ENCODE measurements at places on chromosomes 1 and 21.

- peaks cover 3% of the 10 kb centered on the region for H3K4me1 ChIP-seq
- no peak overlapping the region for H3K4me3 ChIP-seq
- no peak for DNase-seq
- H3K27me3 ChIP-seq, result peaks cover 23% of the 10 kb centered on the region
- H3K36me3 ChIP-seq, result no peaks in the 10 kb centered on the region
These were observed 24.3 kb upstream of the PLCH2 start for GRCh38 chr1:2451741-2452140.

GRCh38 chr1:211737115-211738035 is 62.0 kb upstream of the NEK2 start:
- H3K27ac ChIP-seq, result no peak overlapping the region
- no peak for DNase-seq
- H3K36me3 ChIP-seq, result no peaks in the 10 kb centered on the region
- peaks cover 29% of the 10 kb centered on the region for H3K4me1 ChIP-seq
- H3K4me3 ChIP-seq, result no peak overlapping the region

DNA sequence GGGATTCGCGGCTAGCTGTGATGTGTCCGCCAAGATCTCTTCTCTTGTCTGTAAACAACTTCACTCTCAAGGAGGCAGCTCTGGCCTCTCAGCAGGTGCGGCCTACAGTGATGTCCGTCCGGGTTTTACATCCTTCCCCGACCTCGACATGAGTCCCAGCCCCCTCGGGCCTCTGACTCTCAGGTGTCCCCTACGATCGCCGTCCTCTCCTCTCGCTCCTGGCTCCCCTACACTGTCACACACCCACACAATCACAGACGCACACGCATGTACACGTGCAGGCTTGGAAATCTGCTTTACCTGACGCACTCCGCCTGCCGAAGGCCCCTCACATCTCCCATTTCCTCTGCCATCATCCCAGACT is 797 bp upstream of the RSPH1 start:
- peak overlapping the region; percentile 91 for H3K4me3 ChIP-seq
- peaks cover 11% of the 10 kb centered on the region for H3K27me3 ChIP-seq
- H3K4me1 ChIP-seq, result peaks cover 14% of the 10 kb centered on the region
- H3K27ac ChIP-seq, result peak overlapping the region; percentile 74

- no peak for DNase-seq
- H3K27me3 ChIP-seq, result no peaks in the 10 kb centered on the region
- H3K4me3 ChIP-seq, result no peak overlapping the region
These were observed 103.5 kb downstream of the SIK1 start for GRCh38 chr21:43323244-43324005.
